NCI-H1436 (cell line): ENCODE measurements at places on chromosomes 5 and 9.
A peak's percentile ranks its signal among the peaks of the same experiment; 100 is the strongest.

DNA sequence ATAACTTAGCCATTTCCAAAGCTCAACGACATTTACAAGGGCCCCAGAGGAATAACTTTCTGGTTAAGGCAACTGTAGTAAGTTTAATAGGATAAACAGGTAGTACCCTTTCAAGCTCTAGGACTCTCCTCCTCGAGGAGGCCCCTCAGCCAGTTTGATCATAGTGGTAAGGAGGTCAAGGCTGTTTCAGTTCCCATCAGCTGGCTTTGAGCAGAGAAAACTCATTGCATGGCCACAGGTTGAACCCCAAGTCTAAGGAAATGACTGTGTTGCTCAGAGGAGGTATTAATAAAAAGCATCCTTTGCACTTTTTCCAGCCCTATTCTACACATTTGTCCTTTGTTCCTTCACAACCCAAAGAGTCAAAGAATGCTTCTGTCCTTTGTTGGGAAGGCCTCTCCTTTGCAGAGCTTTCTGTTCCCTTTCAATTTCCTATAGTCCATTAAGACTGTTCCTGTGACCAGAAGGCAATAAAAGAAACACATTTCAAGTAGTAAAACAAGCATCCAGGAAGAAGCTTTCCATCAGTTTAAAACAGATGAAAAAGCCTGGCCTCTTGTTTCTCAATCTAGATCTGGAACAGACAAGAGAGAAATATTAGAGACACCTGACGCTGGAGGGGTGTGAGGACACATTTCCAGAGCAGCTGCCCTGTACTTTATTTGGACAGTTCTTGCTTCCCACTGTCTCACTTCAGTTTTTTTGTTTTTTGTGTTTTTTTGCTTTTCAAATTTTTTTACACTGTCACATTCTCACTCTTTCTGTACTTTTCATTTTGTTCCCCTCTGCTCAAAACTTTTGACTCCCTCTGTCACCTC, 54.1 kb downstream of the PRRC1 start:
- DNase-seq: no peak

DNA sequence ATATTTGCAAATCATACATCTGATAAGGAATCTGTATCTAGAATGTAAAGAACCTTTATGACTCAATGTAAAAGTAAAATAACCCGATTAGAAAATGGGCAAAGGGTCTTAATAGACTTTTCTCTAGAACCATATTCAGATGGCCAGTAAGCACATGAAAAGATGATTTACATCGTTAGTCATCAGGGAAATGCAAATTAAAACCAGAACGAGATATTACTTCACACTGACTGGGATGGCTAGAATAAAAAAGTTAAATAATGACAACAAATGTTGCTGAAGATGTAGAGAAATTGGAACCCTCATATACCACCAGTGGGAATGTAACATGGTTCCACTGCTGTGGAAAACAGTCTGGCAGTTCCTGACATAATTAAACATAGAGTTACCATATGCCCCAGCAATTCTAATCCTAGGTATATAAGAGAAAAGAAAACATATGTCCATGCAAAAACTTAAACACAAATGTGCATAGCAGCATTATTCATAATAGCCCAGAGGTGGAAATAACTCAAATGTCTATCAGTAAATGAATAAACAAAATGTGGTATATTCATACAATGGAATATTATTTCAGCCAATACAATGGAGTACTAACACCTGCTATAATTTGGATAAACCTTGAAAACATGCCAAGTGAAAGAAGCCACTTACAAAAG, 100.4 kb upstream of the MAMDC2 start:
- no peak for DNase-seq

DNA sequence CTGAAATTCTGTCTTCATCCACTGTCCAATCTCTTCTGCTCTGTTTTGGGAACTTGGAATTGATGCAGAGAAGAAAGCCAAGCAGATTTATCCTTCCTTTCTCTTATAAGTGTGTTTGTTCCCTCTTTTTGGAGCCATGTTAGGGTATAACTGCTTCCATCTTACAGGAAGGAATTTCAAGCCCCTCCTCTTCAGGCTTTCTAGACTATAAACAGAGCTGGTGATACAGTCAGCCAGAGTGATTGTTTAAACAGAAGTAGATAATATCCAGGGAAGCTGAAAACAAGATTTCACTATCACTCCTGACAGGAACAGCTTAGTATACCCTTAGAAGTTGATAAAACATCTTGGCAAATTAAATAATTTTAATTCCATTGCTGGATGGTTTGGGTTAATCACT, 102.1 kb upstream of the DMRT1 start:
- no peak for DNase-seq

DNA sequence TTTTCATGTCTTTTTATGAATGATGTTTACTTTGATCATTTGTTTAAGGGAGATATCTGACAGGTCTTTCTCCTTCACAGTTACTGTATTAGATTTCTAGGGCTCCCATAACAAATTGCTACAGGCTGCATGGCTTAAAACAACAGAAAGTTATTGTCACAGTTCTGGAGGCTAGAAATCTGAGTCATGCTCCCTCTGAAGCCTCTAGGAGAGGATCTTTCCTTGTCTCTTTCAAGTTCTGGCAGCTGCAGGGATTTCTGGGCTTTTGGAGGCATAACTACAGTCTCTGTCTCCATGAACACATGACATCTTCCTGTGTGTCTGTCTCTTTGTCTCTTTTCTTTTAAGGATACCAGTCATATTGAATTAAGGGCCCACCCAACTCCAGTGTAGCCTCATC, 557.3 kb upstream of the SEMA6A start:
- no peak for DNase-seq

GRCh38 chr5:78509884-78510769, 138.4 kb downstream of the LHFPL2 start:
- peak; percentile 3 for DNase-seq

GRCh38 chr9:77829420-77829819, 181.3 kb upstream of the GNA14 start:
- no peak for DNase-seq

DNA sequence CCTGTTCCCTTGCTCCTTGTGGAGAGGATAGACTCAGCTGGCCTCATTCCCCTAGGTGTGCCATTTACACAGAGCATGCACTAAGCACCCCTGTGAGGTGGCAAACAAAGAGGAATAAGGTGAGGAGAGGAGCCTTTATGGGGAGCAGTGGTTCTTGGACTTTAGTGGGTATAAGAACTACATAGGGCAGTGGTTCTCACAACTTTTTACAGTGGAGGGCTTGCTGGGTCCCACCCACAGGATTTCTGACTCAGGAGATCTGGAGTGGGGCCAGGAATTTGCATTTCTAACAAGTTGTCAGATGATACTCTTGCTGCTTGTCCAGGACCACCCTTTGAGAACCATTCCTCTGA, 42.0 kb downstream of the CSF1R start:
- no peak for DNase-seq

GRCh38 chr5:157690690-157691433, 19.5 kb downstream of the C5orf52 start:
- no peak for DNase-seq

DNA sequence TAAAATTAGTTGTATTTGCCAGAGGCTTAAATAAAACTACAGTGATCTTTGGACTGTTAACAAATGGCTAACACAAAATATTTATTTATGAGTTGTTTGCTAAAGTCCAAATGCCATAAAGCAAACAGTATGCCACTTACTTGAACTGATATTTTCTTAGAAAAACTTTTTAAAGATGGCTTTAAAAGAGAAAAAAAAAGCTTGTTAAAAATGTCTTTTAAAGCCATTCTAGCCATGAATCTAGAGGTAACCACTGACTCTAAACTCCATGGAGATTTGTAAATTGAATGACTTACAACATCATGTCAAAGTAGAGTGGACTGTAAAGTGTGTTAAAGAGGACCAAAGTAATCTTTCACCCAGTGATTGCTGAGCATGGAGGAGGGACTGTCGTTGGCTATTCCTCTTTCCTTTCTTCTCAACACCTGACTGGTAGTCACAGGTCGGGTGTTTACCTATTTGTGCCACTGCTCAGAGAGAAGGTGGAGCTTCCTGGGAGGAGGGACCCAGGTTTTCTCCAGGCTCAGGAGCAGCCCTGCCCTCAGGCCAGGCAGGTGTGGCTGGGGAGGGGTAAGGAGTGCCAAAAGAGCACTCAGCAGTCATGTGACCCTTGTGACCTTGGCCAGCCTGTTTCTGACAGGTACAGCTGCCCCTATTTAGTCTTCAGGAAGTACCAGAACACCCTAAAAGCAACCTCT, 69.1 kb upstream of the TJP2 start:
- DNase-seq: peak; percentile 42

DNA sequence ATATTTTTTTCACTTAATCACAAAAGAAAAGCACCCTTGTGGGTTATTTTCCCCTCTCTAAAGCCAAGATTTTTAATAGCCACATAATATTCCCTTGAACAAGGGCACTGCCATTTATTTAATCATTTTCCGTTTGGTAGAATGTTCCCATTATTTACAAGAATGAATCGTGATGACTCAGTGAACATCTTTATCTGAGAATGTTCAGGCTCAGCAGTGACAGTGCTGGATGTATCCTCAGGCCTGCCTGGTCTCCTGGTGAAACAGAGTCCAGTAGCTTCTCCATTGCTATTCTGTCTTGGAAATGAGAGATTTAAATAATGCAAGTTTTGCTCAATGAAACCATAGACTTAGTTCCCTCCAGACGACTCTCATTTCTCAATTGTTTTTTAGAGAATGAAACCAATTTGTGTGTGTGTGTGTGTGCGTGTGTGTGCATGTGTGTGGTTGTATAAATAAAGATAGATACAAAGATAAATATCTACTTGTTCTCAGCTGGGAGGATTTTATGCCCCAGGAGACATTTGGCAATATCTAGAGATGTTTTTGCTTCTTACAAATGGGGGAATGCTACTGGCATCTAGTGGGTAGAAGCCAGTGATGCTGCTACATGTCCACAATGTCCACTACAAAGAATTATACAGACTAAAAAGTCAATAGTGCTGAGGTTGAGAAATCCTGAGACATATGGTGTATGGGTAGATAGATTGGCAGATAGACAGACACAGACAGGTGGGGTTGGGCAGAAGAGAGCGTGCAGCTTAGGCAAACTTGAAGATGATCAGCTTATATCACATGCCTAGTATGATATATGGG, 55.0 kb downstream of the PAPPA start:
- no peak for DNase-seq

DNA sequence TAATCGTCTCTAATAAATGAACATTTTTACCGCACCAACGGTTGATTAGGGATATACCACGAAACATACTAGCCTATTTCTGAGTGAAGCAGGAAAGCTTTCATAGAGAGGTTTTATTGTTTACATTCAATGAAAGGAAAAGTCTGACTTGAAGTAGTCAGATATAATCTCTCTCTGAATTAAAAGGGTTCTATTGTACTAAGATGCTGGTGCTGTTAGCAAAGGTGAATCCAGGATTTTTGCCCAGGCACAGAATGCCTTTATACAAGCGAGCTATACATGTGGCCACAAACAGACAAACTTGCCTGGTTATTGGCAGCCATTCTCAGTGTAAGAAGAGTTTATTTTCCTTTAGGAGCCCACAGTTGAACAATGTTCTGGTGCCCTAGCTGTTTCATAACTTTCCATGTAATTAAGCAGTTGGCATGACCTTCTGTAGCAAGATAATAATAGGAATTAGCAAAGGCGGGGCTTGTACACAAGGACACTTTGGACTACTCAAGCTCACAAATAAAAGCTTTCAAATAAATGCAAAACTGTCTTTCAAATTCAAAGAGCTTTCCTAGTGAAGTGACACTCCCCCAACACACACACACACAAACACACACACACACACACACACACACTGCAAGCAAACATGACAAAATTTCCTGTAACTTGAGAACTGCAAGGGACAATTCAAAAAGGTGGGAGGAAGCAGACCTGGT, 198.7 kb upstream of the MAP3K1 start:
- no peak for DNase-seq

GRCh38 chr9:123419091-123419490, 63.1 kb downstream of the CRB2 start:
- DNase-seq: no peak

DNA sequence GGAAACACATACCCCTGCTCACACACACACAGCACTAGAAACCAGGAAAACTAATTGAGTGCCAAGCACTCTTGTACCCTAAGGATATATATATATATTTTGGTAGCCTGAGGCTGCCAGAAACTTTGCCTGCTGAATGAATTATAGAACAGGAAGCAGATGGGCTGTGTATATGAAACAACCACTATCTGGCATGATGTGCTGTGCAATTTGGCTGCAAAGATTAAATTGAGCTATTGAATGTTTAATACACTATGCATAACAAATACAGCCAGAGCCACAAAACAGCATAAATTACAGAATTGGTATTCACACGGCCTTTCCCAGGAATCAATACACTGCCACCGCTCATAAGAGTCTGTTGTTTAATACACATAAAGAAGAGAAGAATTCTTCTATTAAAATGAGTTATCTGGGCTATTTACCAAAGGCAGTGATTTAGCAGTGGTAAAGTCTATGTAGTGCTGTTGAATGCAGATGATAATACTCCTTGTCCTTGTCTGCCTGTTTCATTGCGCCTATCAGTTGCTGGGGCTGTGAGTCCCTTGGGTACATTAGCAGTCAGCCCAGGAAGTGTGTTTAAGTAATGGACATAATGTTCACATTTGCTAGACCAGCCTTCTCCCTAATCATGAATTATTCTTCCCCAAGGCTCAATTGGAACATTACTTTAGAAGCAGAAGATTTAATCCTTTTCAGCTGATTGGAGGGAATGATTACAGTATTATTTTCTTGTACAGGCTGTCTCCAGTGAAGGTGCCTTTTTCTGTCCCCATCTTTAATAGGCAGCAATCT, 294.3 kb downstream of the TLE1 start:
- peak; percentile 47 for DNase-seq
